ENCODE measurements at places on chromosomes 7 and 10.

- DNase-seq = no peak
Observed at GRCh38 chr7:75889826-75890225, 11.0 kb downstream of the RHBDD2 start.

DNA sequence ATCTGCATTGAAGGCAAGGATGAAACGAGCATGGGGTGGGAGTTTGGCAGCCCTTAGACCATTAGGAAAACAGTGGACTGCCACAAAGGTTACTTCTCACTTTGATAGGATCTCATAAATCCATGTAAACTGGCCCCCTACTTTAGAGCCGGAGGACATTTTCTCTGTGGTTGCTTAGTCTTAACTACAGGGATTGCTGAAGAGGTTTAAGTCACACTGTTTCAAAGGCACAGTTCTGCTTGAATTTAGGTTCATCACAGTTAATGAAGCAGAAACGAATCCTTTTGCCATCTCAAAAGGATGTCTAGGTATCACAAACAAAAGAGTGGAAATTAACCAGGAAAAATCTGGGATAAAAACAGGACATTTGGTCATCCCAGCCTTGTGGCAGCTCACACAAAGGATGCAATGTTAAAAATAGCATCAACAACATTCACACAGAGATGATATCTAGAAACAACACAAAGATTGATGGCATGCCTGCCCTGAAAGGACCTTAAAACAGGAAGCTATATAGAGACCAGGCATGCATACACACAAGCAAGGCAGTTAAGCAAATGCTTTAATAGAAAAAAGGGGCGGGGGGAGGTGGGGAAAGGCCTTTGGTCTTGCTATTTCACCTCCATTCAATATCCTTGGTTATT is 74.0 kb downstream of the DOCK4 start:
- no peak for DNase-seq

DNA sequence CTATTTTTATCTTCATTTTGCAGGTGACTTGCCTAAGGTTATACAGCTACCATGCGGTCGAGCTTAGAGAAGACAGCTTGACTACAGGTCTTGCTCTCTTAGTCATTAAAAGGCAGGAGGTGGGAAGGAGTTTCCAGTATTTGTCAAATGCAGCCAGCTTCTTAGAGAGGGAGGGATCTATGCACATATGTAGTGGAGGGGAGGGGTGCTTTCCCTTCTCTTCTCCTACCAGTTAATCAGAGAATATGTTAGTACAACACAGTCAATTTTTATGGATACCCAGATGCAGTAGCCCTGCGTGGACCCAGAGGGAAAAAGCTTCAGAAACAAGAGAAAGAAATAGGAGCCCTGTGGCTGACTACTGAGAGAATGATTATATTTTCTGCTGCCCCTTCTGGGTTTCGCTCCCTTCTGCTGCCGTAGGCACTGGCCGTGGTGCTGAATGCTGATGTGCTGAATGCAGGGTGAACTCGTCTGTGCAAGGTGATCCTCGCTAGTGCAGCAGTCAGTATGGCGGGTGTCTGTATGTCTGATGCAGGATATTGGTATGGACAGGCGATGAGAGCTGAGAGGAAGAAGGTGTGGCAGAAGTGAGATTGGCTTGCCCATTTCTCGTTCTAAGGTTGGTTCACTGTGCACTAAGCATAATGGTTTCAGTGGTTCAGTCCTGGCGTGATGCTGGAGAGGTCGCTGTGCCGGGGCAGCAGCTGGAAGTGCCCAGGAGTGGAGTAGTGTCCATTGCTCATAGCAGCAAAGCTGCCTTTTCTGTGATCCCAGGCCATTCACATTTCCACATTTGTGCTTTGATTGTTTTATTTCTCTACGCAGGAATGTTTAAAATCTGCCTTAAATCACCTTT is 189.2 kb upstream of the PODXL start:
- no peak for DNase-seq

- no peak for DNase-seq
Observed at GRCh38 chr10:63337455-63338251, 128.1 kb downstream of the JMJD1C start.

DNA sequence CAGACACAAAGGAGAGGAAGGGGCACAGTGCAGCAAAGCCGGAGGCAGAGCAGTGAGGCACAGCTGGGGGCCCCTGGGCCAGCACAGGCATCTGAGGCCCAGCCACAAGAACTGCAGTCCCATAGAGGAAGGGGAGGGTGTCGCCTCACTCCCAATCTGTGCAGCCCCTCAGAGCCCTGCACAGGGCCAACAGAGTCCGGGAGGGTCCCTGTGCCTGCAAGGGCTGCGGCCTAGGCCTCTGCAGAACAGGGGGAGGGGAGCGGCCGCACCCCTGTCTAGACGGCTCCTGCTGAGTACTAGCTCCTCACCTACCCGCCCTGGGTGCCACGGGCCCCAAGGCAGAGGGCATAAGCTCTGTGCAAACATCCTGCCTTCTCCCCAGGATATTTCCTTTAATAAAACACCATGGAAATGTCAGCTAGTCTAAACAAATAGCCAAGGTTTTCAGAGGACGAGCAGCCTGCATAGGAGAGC is 32.4 kb upstream of the RET start:
- no peak for DNase-seq

DNA sequence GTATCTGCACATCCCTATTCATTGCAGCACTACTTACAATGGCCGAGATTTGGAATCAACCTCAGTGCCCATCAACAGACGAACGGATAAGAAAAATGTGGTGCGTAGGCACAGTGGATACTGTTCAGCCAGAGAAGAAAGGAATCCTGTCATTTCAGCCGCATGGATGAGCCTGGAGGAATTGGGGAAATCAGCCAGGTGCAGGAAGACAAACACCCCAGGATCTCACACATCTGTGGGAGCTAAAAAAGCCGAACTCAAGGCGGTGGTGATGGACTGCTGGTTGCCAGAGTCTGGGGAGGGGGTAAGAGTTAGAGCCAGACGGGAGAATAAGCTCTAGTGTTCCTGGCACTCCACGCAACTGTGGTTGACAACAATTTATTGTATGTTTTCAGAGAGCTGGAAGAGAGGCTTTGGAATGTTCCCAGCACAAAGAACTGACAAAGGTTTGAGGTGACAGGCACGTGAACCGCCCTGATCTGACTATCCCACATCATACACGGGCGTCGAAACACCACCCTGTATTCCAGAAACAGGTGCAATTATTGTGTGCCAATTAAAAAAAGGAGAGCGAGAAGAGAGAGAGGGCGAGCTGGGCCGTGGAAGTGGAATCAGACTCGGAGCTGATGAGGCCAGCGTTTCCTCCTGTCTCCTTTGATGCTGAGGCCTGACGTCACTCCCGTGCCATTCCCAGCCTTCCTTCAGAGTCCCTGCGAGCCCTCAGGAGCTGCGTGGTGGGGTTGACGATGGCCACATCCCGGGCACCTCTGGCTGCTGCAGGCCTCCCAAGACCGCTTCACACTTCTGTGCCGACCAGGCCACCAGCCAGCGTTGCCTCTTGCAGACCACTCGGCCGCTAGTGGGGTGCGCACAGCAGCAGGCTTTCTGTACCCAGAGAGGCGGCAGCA is 189.5 kb downstream of the DNAJB6 start:
- no peak for DNase-seq

DNA sequence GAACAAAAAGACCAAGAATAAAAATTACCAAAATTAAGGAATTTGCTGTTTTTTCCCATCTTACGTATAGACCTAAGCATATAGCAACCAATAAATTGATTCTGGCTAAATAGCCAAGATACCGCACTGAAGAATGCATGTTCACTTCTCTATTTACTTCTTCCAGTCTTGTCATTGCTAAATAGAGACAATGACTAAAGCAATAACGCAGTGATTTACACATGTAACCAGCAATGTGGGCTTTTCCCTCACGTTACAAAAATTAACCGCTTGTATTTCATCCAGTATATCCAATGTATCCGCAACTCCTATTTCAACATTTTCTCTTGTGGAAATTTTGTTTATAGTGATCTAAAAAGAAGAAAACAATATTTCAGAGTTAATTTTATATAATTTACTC is 5.6 kb downstream of the TMEM168 start:
- DNase-seq = no peak

- peak; percentile 34 for DNase-seq
Observed at GRCh38 chr10:58282615-58283014, 13.7 kb downstream of the CISD1 start.

DNA sequence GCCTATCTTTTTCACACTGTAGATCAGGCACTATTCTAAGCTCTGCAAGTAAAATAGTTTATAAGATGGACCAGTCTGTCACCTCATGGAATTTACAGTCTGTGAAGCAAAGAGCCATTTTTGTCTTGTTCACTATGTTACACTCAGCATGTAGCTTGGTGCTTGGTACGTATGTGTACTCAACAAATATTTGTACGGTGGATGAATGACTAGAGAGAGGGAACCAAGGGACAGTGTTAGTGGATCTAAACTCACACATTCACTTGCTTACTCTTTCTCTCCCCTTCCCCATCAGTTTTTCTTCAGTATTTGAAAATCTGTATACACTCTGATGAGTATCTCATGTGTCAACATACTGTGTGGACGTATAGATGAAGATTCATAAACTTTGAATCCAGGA is 45.9 kb downstream of the PTF1A start:
- DNase-seq = no peak
